ENCODE measurements at places on chromosomes 4 and X. TPM values are rescaled to one million over a fixed set of nuclear protein-coding genes. Genes with fewer than 3 reads are reported as not detected.

UGT2A2 gene
- not detected for total RNA-seq

ATP8A1 gene
- total RNA-seq: 11.9 TPM

ASMT gene
- total RNA-seq: 0.44 TPM

RAB41 gene
- not detected for total RNA-seq
